ENCODE measurements at places on chromosomes 16 and 17.

DNA sequence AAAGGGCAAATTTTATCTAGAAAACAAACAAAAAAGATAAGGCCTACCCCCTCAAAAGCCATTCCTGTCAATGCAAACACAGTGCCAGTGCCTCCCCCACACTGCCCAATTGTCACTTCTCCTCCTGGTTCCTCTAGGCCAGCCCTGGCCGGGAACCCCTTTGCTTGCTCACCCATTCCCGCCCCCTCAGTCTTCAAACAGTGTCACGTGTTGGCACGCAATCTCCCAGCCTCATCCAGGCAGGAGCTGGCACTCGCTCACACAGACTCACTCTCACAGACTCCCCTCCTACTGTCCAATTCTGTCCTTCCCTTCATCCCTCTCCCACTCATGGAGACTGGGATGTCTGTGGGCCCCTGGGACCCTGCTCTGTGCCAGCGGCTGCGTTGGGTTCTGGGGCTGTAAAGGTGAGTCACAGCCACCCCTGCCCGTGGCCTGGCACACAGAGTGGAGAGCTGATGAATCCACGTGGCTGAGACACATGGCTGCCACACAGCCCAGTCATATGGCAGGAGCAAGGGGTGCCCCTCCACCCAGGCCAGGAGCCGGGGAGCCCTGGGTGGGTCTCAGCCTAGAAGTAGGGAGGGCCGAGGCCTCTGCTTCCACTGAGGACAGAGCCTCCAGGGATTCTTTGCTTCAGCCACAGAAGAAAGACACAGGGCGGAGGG lies 54.8 kb downstream of the VAC14 start:
- DNase-seq: no peak

DNA sequence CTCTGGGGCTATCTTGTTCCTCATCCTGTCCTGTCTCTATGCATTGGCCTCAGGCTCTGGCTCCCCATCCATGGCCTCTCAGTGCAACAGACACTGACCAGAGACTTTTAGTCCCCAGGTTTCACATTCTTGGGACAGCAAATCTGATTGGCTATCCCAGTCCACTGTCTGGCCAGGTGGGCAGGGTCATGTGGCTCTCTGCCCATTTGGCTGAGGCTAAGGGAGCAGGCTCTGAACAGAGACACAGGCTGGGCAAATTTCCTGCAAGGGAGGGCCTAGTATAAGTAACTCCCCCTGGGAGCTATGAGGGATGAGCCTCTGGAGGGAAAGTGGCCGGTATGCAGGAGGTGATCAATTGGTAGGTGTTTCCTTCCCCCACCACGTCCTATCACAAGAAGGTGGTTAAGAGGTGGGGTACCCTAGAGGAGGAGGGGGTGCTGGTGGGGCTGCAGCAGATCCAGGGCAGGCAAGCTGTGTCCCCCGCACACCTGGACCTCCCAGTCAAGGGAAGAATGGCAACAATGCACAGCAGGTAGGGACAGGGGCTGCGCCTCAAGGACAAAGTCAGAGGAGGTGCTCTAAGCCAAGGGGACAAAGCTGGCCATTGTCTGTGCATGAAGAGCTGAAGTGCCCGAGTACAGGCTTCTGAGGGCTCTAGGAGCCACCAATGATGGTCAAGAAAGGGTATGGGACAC lies 13.2 kb downstream of the XYLT2 start:
- no peak for DNase-seq

DNA sequence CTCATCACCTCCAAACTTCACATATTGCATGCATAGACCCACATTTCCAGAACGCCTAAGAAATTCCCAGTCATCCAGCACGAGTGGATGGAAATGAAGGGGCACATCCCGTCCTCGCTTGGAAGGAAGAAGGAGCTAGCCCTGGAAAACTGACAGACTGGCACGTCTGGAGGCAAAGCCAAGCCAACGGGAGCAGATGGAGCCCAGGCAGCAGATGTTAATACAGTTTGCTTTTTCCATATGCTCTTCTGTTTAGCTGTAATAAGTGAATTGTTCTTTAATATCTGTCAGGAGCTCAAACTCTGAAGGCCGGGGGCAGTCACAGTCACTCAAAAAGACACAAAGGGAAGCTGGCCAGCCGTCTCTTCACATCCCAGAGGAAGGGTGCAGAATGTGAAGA lies 187.7 kb downstream of the XYLT1 start:
- no peak for DNase-seq

DNA sequence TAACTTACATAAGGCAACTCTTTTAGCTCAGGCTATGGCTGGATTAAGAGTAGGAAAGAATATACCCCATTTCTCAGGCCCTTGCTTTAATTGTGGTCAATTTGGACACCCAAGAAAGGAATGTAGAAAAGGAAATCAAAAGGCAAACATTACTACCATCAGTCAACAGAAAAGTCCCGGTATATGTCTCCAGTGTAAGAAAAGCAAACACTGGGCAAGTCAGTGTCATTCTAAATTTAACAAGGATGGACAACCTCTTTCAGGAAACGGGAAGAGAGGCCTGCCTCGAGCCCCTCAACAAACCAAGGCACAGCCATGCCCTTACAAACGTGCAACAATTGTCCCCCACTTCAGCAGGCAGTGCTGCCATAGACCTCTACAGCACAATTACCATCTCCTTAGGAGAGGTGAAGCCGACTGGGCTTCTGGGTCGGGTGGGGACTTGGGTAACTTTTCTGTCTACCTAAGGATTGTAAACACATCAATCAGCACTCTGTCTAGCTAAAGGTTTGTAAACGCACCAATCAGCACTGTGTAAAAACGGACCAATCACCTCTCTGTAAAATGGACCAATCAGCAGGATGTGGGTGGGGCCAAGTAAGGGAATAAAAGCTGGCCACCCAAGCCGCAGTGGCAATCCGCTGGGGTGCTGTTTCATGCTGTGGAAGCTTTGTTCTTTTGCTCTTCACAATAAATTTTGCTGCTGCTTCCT lies 12.4 kb downstream of the MRPL58 start:
- peak; percentile 29 for DNase-seq

- no peak for DNase-seq
These were observed 23.1 kb upstream of the MMD start for GRCh38 chr17:55444471-55445441.

DNA sequence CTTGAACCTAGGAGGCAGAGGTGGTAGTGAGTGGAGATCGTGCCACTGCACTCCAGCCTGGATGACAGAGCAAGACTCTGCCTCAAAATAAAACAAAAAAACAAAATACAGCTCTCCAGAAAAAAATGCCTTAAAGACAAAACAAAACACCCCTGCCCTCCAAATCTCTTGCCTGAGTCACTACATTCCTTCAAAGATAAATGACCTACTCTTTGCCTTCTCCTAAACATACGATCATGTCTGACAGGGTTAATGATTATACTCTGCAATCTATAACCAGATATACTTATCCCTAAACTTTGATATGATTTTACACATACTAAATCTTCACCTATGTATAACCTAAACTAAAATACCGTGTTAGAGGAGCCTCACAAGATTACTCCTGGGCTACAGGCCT lies 1.4 kb upstream of the SETD6 start:
- no peak for DNase-seq

- no peak for DNase-seq
These were observed 1.1 kb upstream of the FAM20A start for GRCh38 chr17:68602289-68602688.

DNA sequence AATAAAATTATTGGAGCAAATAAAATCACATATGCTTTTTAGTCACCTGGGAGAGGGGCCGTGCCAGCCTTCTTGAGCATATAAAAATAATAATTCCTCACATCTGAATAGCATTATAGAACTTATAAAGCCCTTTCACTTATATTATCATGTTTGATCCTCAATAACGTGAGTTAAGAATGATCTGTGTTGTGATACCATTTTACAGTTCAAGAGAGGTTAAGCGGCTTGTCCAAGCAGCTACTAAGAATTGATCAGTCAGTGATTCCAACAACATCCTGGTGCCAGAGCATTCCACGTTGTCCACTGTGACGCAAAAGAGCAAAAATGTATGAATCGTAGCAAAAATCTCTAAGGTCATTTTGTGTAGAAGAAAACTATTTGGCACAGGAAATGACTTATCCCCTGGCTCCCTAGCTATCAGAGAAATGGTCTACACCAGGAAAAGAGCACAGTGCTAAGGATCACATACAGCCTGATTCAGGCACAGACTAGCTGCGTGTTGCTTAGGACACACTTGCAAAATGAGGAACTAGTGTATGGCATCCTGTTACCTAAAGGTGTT lies 33.0 kb downstream of the ANKFN1 start:
- no peak for DNase-seq

GRCh38 chr16:66649636-66650205 lies 45.2 kb downstream of the CMTM3 start:
- DNase-seq: no peak

DNA sequence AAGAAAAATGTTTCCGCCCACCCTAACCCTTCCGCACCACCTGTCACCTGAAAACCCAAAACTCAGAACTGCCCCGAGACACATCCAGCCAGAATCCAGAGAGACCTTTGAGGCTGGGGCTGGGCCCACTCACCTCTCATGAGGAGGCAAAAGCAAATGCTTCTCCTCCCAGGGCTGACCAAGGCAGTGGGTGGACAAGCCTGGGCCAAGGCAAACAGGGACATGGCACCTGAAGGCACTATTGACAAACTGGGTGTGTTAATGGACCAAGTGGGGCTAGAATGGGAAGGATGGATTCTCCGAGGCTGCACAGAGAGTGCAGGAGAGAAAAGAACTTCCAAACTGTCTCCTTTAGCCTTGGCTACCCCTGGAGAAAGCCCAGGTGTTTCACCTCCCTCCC lies 54.4 kb downstream of the SOX9 start:
- no peak for DNase-seq

DNA sequence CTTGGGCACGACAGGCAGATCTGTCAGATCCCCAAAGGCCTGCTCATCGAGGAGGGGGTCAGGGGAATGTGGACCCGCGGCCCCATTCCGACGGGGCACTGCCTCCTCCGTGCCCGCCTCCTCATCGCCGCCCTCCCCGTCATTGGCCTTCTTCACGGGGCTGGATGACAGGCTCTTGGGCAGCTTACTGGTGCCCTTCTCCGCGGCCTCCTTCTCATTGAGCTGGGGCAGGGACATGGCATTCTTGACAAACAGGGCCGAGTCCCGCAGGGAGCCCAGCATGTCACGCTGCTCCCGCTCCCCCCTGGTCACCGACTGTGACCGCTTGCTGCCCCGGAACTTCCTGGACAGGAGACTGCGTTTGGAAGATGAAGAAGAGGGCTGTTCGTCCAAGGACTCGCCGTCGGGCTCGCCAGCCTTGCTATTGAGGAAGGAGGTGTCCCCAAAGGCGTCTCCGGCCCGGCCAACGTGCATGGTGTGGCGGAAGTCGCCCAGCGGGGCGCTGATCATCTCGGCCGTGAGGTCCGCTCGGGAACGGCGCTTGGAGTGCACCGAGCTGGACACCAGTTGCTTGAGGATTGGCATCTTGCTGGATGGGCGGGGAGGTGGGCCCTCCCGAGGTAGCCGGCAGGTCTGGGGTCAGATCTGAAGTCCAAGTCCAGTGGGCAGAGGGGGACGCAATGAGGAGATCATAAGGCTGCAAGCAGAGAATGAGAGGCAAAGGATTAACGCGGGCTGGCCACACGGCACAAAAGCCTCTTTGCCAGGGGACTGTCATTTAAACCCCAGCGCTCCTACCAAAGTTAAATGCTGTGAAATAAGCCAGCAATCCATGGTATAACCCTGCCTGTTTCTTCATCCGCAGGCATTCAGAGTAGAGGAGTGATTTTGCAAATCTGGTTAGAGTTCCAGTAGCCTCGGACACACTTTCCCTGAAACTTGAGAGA lies 24.5 kb upstream of the CPSF4L start:
- DNase-seq: no peak

GRCh38 chr17:28219771-28220170 lies 99.2 kb upstream of the TMEM97 start:
- DNase-seq: no peak

- no peak for DNase-seq
These were observed 13.8 kb upstream of the APPBP2 start for GRCh38 chr17:60539807-60540206.

DNA sequence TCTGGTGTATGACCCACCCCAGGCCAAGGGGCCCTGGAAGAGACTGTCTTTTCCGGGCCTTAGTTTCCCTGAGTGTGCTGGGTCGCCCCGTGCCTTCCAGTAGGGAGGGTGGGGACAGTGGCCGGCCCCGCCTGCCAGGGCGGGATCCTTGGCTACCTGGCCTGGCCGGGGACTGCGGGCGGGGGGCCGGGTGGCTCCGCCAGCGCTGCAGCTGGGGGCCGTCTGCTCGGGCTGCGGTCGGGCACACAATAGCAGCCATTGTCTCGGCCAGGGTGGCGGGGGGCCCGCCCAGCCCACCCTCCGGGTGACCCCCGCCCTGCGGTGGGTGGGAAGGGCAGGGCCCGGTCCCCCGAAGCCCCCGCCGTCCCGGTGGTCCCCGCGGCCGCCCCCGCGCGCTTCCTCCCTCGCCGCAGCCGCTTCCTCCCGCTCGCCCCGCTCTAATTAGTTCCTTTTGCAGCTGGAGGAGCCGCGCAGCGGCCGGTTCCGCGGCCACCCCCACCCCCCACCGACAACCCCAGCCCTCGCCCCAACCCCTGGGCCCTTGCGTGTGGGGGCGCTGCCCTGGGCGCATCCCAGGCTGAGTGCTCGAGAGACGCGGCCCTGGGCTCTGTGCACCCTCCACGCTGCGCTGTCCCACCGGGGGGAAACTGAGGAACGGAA lies 11.6 kb downstream of the GLIS2 start:
- no peak for DNase-seq

GRCh38 chr16:71439523-71439922 lies 2.3 kb downstream of the TLE7 start:
- DNase-seq: no peak

GRCh38 chr17:39781031-39781860 lies 43.5 kb downstream of the GRB7 start:
- DNase-seq: no peak

DNA sequence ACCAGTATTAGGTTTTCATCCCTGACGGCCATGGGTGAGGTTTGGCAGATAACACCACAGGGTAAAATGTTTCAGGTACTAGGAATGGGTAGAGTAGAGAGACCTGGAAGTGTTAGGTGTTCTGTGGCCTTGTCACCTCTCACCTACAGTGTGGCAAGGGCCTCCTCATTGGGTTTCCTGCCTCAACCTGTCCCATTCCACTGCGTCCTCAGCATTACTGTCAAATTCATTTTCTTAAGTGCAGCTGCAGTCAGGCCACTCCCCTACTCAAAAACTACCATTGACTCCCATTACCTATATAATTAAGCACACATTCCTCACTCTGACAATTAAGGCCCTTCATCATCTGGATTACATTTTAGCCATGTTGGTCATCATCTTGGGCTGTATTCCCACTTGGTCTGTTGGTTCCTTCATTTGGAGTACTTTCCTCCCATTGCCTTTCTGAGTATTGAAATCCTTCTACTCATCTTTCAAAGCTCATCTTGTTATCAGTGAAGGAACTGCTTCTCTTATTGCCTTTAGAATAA lies 64.5 kb downstream of the NUP88 start:
- DNase-seq: no peak

DNA sequence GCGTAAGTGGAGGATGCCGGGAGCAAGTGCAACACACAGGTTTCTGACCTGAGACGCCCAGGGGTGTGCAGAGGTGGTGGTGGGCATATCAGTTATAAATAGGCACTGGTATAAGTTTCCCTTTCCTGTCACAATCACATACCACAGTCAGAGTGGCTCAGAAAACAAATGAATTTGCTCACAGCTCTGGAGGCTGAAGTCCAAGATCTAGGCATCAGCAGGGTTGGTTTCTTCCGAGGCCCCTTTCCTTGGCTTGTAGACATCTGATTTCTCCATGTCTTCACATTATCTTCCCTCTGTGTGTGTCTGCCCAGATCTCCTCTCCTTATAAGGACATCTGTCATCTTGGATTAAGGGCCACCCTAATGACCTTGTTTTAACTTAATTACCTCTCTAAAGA lies 250.5 kb upstream of the TNRC6C start:
- DNase-seq: no peak
